Epithelial cell of esophagus (primary cell): ENCODE measurements at places on chromosomes 4 and X.
A peak's percentile ranks its signal among the peaks of the same experiment; 100 is the strongest.

- DNase-seq, result no peak
These were observed 161.0 kb upstream of the ANKRD50 start for GRCh38 chr4:124873361-124874171.

DNA sequence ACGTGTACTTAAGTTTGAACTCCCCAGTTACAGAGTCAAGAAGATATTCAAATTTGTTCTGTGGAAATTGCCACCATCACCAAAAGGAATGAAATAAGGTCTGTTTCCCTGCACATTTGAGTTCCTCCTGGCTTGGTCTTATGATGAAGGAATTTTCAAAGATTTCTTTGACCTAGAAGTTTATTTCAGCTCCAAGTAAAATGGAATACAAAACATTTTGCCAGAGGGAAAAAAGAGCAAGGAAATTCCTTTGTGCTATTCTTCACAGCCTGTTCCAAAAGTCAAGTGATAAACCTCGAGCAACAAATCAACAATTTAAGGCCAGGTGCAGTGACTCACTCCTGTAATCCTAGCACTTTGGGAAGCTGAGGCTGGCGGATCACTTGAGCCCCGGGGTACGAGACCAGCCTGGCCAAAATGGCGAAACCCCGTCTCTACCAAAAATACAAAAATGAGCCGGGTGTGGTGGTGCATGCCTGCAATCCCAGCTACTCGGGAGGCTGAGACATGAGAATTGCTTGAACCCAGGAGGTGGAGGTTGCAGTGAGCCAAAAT is 3.4 kb downstream of the NKRF start:
- peak; percentile 16 for DNase-seq

DNA sequence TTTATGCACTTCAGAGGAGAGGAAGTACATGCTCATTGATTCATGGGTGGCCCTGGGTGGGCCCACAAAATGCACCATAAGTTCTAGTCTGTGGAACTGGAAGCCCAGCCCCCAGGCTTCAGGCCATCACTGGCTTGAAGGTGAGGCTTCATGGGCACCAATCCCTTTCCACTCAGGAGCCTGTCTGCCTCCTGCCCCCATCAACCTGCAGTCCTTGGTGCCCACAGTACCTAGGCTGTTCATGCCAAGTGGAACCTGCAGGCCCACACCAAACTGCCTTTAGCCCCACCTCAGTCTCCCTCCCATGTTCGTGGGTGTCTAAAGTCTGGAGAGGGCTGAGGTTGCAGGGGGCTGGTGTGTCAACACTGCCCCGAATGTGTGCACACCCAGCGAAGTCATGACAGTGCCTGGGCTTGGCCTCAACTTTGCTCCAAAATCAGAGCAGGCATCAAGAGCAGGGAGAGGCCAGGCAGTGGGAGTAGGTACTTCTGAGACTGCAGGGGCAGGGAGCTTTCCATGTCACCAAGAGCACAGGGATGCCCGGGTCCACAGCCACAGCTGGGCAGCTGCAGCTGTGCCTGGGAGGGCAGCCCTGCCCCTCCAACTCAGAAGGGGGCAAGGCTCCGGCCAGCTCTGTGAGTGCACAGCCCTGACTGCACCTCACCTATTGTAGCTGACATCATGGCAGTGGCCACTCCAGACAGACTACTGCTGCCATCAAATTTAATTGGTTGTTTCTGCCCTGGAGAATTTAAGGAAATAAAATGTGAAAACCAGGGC is 1250.4 kb upstream of the IGFBP7 start:
- DNase-seq, result no peak

- DNase-seq, result no peak
These were observed 298.7 kb upstream of the EPHA5 start for GRCh38 chr4:65968831-65969558.
